Neural progenitor cell (in vitro differentiated cells): ENCODE measurements at places on chromosomes 13 and 19.

DNA sequence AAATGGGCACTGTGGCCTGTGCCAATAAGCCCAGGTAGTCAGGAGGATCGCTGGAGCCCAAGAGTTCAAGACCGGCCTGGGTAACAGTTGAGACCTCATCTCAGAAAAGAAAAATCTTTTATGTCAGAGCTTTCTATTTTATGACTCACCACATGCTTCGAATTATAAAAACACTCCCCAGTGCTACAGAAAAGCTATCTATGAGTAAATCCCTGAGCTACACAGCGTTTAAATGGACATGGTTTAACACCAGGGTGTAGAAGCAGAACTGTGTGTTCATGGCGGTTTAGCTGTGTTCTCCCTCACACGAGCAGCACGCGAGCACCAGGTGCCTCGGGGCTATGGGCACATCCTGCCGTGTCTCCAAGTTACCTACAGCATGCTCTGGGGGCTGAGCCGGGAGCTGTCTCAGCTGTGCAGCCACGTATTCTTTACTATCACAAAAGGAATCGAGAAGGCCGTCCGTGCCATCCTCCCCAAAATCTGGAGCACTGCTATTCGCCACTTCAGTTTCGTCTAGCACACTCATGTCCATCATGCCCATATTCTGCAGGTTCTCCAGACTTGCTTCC lies 6.7 kb downstream of the SAFB2 start:
- DNase-seq: no peak

GRCh38 chr19:49741210-49741844 lies 21.8 kb downstream of the TSKS start:
- no peak for DNase-seq

- DNase-seq: peak; percentile 57
Measured at GRCh38 chr13:41411522-41411921, 45.8 kb upstream of the RGCC start.

- DNase-seq: no peak
Measured at GRCh38 chr13:114061744-114062143, 70.7 kb downstream of the RASA3 start.

DNA sequence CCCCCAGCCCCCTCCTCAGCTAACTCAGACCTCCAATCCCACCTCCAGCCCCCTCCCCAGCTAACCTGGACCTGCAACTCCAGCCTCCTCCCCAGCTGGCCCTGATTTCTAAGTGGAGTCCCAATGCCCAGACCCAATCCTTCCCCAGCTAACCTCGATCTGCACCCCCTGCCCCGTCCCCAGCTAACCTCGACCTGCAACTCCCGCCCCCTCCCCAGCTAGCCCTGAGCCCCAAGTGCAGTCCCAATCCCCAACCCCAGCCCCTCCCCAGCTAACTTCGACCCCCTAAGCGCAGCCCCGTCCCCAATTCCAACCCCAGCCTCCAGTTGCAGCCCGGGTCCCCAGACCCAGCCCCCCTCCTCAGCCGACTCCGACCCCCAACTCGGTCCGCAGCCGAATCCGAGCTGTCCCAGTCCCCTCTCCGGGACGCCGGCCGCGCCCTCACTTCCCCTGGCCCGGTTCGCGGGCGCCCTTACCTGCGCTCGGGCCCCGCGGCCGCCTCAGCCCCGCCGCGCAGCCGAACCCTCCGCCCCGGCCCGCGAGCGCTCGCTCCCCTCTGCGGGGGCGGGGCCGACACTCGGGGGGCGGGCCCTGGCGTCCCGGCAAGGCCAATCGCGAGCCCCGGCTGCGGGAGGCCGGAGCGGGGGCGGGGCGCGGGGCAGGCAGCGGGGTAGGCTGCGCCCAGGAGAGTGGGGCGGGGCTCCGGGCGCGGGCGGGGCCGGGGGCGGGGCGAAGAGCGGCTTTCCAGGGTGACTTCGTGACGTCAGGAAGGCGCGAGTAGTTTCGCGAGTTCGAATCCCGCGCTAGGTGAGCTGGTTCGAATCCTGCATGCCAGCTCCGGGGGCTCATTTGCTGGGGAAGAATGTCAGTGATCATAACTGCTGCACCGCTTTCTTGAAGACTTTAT lies at the start of gene GNG7:
Gene GNG7, minus strand, starts transcription at position 525 of the 907 bp plus-strand sequence. CDS start 182,006 bp downstream, outside the sequence.
- peak; percentile 97 for DNase-seq

GRCh38 chr13:46185634-46186033 lies 3.7 kb upstream of the LCP1 start:
- DNase-seq: no peak

DNA sequence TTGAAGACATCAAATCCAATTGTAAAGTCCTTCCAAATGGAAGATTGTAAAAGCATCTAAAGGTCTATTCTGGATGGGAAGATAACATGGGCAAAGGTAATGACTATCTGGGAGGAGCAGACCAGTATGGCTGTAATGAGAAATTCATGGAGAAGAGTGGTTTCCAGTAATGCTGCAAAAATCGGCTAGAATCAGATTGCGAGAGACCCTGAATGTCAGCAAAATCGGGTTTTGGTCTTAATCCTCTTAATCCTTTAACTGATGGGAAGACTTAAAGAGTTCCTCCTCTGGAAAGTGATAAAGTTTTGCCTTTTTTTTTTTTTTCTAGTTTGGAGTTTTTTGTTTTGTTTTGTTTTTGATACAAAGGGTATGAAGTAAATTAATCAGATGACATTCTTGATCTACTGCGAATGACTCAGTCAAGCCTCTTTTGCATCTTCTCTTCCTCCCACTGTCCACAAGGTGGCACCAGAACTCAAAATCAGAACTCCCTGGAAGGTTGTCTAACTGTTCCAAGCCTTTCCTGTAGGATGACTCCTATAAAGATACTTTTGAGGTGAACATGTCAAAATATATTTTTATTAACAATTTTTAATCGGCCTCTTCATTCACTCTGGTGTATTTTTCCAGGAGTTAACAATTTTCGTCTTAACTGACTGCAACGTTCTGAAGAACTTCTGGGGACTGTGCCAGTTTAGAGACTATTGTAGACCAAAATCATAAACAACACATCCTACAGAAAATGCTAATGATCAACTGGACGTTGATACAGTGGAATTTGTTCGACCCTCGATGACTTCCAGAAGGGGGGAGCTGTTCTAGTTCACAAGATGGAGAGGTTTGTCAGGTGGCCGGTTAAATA lies 213.3 kb upstream of the MIR17HG start:
- peak; percentile 60 for DNase-seq

- DNase-seq: no peak
Measured at GRCh38 chr19:45629704-45630103, 9.5 kb downstream of the EML2 start.

GRCh38 chr19:4639531-4640246 lies 373 bp downstream of the TNFAIP8L1 start:
- DNase-seq: no peak

GRCh38 chr19:12202250-12202649 lies 39.4 kb downstream of the ZNF136 start:
- peak; percentile 48 for DNase-seq

DNA sequence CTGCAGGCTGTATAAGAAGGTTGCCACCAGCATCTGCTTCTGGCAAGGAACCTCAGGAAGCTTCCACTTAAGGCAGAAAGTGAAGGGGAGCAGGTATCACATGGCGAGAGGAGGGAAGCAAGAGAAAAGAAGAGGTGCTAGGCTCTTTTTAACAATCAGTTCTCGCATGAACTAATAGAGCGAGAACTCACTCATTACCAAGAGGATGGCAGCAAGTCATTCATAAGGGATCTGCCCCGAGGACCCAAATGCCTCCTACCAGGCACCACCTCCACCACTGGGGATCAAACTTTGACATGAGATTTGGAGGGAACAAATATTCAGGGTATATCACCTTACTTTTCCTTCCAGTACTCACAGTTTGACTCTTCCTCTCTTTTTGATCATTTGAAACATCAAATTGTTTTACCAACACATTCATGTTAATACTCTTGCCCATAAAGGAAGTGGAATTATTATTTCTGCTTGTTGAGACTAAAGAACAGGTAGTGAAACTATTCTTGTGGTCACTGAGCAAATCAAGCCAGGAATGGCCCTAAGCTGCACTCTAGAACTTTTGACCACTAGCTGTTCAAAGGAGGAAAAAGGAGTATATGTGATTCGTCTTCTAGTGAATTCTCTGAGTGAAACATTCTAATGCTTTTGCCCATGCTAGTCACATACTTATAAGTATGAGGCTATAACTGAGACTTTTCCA lies 45.0 kb downstream of the LACC1 start:
- no peak for DNase-seq

DNA sequence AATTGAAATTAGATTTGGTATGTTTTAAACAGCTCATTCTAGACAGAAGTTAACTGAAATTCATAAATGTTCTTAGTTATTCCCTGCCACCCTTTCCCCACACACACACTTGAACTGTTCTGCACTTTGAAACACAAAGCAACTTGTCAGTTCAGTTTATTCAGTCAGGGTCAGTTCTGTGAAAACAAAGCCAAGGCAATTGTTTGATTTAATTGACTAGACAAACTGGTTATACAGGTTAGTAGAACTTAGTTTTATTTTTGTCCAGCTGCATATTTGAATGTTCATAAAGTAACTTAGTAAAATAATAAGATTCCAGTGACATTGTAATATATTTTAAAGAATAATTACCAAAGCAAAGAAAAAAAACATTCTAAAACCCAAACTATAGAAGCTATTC lies 98.3 kb upstream of the KLF5 start:
- DNase-seq: no peak

- DNase-seq: no peak
Measured at GRCh38 chr19:3057275-3057714, 5.0 kb downstream of the TLE5 start.

- DNase-seq: no peak
Measured at GRCh38 chr19:18577365-18577914, 5.8 kb downstream of the UBA52 start.

GRCh38 chr19:21758296-21758695 lies 9.1 kb downstream of the ZNF100 start:
- no peak for DNase-seq

- no peak for DNase-seq
Measured at GRCh38 chr19:7781157-7781556, 18.1 kb downstream of the CLEC4M start.

DNA sequence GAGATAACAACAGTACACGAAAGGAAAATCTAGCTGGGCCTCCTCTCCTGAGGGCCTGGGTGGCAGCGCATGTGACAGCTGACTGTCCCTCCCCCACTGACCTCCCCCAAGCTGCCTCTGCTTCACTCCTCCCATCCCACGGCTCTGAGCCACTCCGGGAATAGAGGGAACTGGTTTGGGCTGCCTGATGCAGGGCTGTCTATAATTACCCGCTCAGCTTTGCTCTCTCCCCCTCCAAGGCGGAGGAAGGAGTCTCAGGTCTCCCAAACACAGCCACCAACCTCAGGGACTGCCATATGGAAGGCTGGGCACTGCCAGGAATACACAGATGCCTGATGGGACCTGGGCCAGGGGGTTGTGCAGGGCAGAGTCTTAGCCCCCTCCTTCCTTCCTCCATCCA lies 7.9 kb downstream of the NAPA start:
- no peak for DNase-seq

- DNase-seq: no peak
Measured at GRCh38 chr13:51348069-51348967, 8.8 kb downstream of the SERPINE3 start.

DNA sequence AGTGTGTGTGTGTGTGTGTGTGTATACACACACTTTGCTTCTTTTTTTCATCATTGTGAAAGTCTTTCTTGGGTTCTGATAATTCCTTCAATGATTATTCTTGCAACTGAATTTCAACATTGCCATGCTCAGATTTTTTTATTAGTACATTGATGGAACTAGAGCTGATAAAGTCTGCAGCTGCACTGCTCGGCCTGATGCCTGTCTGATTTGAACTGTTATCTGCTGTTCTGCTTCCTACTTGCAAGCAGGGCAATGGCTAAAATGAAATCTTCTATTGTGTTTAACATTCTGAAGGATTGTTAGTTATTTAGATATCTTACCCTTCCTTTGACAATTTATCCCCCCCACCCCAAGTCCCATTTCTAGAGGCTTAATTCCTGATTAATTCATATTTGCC lies 61.3 kb downstream of the OLFM4 start:
- no peak for DNase-seq

GRCh38 chr13:105773241-105773640 lies 762.2 kb downstream of the EFNB2 start:
- peak; percentile 42 for DNase-seq

GRCh38 chr13:100503622-100504021 lies 85.0 kb downstream of the GGACT start:
- DNase-seq: no peak

GRCh38 chr19:329876-330275 lies 14.7 kb downstream of the MIER2 start:
- no peak for DNase-seq

DNA sequence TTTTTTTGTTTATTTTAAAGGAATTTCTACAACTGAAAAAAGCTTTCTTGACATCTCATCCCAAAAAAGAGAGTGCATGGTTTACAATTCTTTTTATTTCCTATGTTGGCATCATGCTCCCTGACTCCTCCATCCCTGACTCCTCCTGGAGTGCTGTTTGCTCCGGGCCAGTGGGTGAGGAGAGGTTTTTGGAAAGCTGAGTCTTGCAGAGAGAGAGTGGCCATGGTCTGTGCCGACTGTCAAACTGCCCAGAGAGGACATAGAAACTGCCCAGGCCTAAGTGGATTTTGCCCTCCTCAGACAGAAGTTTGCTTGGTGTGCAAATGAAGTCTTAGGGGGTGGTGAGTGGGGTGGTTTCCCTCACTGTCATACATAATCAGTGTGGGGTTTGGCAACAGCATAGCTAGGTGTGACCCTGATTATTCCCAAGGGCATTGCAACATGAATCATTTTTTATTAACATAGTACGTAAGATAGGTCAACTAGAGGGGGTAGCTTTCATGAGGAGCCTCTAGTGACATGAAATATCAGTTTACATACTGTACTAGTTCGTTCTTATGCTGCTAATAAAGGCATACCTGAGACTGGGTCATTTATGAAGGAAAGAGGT lies 179.8 kb upstream of the UBL3 start:
- DNase-seq: no peak

- DNase-seq: no peak
Measured at GRCh38 chr13:46168783-46169182, 13.2 kb downstream of the LCP1 start.

GRCh38 chr13:72986197-72986596 lies 72.6 kb upstream of the KLF5 start:
- no peak for DNase-seq

DNA sequence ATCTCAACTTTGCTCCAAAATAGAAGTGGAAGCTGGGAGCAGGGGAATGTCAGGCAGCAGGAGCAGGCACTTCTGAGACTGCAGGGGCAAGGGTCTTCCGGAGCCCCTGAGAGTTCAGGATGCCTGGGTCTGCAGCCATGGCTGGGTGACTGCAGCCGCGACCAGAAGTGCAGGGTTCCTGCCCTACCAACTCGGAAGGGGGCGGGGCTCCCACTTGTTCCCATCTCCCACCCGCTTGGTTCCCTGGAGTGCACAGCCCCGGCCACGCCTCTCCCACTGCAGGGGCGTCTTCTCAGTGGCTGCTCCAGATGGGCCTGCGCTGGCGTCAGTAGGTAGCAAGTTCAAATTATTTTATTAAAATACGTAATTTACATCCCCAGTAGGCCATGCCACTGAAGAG lies 1631.7 kb downstream of the OLFM4 start:
- DNase-seq: no peak
